GM06990 (cell line): ENCODE measurements at places on chromosomes 5 and 9.

- DNase-seq = no peak
Observed at GRCh38 chr9:86069206-86069869, 30.0 kb downstream of the GOLM1 start.

GRCh38 chr5:97778451-97778850, 595.4 kb upstream of the RIOK2 start:
- no peak for DNase-seq

GRCh38 chr5:33557605-33558004, 116.8 kb downstream of the TARS1 start:
- DNase-seq = no peak

DNA sequence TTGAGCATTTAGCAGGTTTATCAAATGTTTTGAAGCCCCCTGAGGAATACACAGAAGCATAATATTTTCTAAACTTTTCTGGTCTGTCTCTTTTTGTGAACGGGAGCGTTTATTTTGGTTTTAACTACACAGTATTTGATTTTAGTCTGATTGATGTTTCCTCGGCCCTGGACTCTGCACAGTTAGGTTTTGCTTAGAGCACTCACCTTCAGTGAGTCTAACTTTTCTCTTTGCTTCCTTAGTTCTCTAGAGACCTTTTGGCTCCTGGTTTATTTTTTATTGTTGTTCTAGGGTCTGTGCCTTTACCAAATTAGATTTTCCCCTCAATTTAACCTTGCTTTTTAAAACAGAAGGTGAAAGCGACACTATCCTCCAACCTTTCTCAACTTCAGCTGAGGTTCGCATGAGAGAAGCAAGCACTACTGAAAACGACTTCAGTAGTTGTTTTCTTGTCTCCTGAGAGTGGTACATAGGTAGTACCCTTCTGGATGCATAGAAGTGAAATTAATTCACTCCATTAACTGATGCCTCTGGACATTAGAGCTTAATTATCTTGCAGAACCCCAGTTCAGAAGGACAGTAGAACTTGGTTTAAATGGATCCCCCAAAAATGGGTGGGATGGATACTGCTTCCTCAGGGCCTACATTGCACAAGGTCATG, 166.7 kb upstream of the ELL2 start:
- no peak for DNase-seq

- no peak for DNase-seq
Observed at GRCh38 chr5:92580814-92581213, 1000.2 kb downstream of the NR2F1-AS1 start.

- DNase-seq = no peak
Observed at GRCh38 chr9:87187656-87188055, 240.3 kb upstream of the GAS1 start.

DNA sequence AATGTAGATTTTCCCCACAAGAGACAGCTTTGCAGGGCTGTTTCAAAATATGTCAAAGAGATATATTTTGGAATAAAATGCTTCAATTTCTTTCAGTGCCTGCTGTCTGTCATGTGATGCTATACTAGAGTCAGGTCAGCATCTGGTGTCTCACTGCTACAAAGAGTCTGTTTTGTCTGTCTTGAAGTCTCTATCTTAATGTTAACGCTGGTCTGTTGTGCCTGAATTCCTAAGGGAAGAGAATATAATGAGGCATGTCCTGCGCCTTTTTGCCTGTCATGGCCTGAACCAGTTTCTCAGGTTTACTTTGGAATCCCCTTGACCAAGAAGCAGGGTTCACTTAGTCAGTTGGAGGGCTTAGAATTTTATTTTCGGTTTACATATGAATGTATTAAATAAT, 176.4 kb downstream of the PDZD2 start:
- DNase-seq = no peak

- DNase-seq = no peak
Observed at GRCh38 chr5:78373231-78373630, 12.8 kb downstream of the SCAMP1 start.

DNA sequence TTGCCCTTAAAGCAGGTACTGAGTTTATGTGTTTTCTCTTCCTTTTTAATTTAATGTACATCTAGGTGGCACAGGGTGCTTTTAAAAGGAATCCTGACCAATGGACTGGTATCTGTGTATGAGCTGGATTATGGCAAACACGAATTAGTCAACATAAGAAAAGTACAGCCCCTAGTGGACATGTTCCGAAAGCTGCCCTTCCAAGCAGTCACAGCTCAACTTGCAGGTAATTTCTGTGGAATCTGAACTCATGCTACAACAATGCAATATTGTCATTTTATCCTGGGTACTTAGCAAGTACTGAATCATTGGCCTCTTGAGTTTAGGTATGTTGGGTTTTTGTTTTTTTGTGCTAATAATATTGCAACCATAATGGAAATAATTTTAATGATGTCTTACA, 14.4 kb upstream of the TMOD1 start:
- DNase-seq = no peak

- DNase-seq = no peak
Observed at GRCh38 chr5:148633067-148633377, 21.3 kb downstream of the HTR4 start.

DNA sequence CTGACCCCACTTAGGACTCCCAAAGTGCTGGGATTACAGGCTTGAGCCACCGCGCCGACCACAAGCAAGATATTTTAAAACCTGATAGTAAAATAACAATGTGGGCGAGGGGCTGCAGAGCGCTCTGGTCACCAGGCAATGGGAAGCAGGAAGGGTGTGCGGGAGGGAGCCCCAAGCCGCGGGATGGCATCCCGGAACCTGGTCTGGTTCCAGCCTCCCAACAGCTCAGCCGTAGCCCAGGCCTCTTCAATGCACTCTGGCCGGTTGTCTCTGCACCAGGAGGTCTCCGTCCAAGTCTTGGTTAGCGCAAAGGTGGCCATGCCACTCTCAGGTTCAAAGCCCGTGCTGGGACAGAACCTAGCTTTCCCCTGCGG, 694 bp upstream of the UAP1L1 start:
- no peak for DNase-seq

- no peak for DNase-seq
Observed at GRCh38 chr5:10902145-10902544, 141.1 kb upstream of the DAP start.

GRCh38 chr9:7861086-7861485, 61.5 kb upstream of the DMAC1 start:
- DNase-seq = no peak

- peak; percentile 96 for DNase-seq
Observed at GRCh38 chr5:144170276-144171024, at the start of the genes KCTD16 and YIPF5. KCTD16 (plus strand) TSS chr5:144170873. YIPF5 (minus strand) TSS chr5:144170659; CDS start chr5:144169955, 704 bp downstream.

DNA sequence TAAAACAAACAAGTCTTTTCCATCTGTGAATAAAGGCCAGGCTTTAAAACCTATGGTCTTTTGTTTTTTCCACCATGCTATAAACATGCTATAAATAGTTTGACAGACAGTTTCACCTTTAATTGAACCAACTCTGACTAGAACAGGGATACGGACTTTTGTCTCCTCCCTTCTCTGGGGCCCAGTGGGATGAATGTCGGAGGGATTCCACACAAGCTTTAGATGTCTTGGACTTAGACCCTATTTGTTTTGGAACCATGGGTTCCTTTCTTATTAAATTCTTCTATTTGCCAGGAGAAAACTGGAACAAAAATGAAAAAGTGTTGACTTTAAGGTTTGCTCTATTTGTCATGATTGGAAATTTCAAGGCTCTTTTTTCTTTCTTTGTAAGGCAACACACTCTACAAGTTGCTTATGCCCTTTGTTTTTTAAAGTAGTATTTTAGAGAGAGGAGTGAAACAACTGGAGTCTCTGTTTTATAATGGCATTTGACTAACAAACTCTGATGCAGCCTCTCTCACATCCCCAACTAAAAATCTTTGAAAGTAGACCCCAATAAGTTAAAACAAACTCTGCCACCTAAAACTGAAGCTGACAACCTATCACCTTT, 145.3 kb downstream of the MLLT3 start:
- no peak for DNase-seq

DNA sequence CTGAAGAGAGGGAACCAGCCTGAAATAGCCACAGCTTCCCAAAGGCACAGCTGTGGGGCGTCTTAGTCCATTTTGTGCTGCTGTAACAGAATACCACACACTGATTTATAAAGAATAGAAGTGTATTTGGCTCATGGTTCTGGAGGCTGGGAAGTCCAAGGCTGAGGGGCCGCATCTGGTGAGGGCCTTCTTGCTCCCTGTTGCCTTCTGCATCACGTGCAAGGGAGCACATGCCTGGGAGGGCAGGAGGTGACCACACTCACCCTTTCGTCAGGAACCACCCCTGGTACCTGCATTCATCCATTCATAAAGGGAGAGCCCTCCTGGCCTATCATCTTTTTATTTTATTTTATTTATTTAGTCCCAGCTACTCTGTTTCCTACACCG, 10.4 kb downstream of the PLPP7 start:
- no peak for DNase-seq

DNA sequence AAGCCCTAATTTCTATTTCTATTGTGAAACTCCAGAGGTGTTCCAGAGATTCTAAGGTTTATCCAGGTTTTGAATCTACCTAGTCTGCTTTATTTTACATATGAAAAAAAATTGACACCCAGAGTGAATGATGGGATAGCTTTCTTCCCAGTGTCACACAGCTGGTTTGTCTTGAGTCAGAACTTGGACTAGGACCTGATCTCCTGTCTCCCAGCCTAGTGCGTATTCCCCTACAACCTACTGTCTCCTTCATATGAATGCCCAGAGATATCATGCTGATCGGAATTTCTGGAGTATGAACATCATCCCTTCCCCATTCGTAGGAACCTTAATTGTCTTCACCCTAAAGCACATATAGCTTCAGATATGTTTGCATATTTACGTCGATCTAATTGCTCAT, 524.2 kb downstream of the SPATA31D1 start:
- no peak for DNase-seq

DNA sequence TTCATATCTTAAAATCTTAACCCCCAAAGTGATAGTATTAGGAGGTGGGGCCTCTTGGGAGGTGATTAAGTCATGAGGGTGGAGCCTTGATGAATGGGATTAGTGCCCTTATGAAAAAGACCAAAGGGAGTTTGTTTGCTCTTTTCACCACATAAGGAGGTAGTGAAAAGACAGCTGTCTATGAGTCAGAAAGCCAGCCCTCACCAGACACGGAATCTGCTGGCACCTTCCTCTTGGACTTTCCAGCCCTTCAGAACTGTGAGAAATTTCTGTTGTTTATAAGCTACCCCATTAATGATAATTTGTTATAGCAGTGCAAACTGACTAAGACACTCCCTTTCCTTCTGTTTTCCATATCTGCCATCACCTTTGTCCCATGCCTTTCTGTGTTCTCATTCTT, 20.8 kb downstream of the IFNB1 start:
- DNase-seq = no peak

GRCh38 chr9:134066913-134067851, 644 bp downstream of the BRD3 start:
- DNase-seq = peak; percentile 56

DNA sequence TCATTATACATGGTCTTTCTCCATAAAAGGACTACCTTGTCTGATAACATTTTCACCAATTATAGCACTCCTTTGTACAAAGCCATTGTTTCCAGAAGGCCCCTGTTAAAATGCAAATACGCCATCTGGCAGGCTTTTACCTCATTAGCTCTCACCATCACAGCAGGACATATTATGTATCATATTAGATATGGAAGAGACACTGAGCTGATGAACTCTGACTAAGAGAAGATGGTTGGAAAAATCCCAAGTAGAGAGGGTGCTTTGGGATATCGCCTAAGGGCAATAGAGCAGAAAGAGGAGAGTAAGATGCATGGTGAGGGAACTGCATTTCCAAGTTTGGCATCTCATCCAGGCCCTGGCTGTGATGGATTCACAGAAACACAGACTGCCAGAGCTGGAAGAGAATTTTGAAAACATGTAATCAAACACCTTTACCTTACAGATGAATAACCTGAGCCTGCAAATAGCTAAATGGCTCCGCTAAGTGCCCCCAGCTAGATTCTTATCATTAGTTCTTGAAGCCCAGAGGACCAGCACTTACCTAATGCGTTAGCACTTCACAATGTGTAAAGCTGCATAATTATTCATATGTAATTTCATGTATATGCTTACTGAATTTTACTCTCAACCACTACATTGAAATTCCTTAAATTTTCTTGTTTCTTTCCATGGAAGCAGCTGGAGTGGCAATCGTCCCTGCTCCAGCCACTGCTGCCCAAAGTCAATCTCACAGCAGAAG, 393.6 kb upstream of the IZUMO3 start:
- no peak for DNase-seq

- DNase-seq = no peak
Observed at GRCh38 chr5:52822437-52822836, 34.7 kb downstream of the ITGA1 start.

GRCh38 chr5:171776770-171777759, 8.6 kb upstream of the SMIM23 start:
- DNase-seq = no peak

- no peak for DNase-seq
Observed at GRCh38 chr5:74067748-74068541, 441.9 kb downstream of the ARHGEF28 start.

- DNase-seq = no peak
Observed at GRCh38 chr5:154505567-154505966, 27.5 kb upstream of the HAND1 start.

GRCh38 chr5:17907094-17907493, 272.8 kb downstream of the TAF11L14 start:
- DNase-seq = no peak

GRCh38 chr9:105438141-105438806, 9.6 kb upstream of the FSD1L start:
- no peak for DNase-seq

GRCh38 chr5:43687275-43687674, 84.3 kb downstream of the NNT start:
- no peak for DNase-seq

DNA sequence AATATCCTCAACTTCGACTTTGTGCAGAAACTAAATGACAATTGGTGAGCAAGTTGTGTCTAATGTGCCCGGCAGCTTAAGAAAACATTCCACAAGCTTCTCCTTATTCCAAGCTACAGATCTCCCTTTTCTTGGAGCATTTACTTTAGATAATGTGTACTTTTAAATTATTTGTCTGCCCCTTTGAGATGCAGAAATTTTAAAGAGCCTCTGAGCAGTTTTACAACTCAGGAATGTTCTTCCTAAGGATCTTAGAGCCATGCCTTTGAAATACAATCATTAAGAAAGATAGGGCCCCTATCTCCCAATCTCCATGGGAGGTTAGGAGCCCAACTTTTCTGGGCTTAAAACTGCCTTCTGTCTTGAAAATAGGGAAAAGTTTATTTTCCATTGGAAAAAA, 723.7 kb upstream of the COX7C start:
- DNase-seq = no peak

DNA sequence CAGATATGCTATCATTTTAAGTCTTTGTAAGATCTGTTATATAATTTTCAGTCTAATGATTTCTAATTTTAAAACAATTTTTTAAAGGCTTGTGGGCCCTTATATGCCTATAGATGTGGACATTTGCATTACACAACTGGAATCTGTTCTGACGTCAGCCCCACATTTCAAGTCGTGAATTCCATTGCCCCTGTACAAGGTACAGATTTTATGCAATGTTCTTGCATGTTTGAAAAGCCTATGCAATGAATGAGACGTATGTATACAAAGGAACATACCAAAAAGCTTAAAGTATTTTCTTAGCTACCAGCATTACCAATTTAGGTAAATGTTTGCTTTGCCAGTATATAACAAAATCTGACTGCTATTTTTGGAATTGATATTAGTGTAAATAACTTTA, 77.2 kb downstream of the ITGA1 start:
- DNase-seq = no peak
